ENCODE measurements at places on chromosomes 2 and 18.

DNA sequence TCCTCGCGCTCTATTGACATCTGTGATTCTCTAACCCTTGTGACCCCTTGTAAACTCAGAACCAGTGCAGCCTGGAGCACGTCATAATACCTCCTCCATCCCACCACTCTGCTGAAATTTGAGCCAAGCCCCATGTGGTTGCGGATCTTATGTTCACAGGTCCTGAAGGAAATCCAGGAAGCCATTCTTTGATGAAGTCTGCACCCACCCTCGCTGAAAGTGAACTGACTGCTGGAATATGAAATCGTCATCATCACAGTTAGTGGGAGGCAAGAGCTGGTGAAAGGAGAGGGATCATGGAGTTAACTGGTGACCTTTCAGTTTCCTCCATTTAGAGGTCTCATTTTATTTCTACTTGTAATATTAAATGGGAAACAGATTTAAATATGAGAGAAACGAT is 21.6 kb downstream of the ZEB2 start:
- no peak for DNase-seq

DNA sequence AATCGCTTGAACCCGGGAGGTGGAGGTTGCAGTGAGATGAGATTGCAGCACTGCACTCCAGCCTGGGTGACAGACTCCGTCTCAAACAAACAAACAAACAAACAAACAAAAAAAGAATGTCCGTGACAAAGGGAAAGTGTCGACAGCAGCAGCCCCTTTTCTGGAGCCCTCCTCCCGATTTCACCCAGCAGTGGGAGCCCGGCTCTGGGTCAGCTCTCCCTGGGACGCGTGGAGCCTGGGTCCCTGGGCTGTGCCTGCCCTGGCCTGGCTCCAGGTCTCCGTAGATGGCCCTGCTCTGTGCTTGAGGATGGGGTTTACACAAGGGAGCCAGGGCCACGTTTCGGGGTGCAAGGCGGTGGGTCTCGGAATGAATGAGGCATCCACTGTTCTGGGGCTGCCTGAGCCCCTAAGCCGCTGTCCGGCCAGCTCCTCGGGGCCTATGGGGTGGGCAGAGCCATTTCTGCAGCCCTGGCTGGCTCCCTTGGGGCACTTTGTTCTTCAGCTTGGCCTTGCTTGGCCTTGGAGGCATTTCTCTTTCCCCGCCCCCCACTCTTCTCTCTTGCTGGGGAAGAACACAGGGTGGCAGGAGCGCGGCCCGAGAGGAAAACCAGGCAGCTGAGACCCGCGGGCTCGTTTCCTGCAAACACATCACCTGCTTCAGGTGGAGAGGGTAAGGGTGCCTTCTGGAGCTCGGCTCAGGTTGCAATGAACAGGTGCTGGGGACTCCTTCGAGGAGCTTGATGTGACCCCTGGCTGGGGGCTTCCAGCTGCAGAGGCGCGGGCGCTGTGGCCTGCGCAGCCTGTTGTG is 29.1 kb downstream of the RTP5 start:
- DNase-seq, result no peak

DNA sequence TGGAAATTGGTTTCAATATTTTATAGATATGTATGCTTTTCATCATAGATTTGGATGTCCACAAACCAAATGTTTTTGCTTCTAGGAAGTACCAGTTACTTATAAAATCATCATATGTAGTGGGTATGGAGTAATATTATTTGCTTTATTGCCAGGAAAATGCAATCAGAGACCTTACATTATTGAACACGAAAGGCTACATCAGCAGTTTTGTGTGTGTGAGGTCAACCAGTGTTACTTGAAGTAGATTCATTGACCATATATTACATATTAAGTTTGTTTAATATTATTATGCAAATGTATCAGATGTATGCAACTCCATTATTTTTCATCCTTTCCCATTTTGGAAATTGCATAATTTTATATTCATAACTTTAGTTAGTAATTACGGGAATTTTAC is 219.1 kb upstream of the MMADHC start:
- no peak for DNase-seq

- DNase-seq, result no peak
These were observed 107.5 kb upstream of the FSHR start for GRCh38 chr2:49261781-49262180.
